BJ (cell line): ENCODE measurements at places on chromosomes 4 and X.

DNA sequence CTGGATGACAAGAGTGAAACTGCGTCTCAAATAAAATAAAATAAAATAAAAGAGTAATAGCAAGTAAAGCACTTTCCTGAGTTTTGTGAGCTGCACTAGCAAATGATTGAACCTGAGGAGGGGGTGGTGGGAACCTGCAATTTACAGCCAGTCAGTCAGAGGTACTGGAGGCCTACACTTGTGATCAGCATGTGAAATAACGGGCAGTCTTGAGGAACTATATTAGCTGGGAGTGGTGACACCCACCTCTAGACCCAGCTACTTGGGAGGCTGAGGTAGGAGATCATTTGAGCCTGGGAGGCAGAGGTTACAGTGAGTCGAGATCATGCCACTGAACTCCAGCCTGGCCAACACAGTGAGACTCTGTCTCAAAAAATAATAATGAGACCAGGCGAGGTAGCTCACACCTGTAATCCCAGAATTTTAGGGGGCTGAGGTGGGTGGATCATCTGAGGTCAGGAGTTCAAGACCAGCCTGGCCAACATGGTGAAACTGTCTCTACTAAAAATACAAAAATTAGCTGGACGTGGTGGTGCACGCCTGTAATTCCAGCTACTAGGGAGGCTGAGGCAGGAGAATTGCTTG lies 537.1 kb upstream of the HTR2C start:
- DNase-seq = no peak

GRCh38 chr4:3212391-3213105 lies 36.4 kb upstream of the MSANTD1 start:
- no peak for DNase-seq

GRCh38 chrX:112247714-112248113 lies 165.1 kb upstream of the TRPC5 start:
- no peak for DNase-seq

DNA sequence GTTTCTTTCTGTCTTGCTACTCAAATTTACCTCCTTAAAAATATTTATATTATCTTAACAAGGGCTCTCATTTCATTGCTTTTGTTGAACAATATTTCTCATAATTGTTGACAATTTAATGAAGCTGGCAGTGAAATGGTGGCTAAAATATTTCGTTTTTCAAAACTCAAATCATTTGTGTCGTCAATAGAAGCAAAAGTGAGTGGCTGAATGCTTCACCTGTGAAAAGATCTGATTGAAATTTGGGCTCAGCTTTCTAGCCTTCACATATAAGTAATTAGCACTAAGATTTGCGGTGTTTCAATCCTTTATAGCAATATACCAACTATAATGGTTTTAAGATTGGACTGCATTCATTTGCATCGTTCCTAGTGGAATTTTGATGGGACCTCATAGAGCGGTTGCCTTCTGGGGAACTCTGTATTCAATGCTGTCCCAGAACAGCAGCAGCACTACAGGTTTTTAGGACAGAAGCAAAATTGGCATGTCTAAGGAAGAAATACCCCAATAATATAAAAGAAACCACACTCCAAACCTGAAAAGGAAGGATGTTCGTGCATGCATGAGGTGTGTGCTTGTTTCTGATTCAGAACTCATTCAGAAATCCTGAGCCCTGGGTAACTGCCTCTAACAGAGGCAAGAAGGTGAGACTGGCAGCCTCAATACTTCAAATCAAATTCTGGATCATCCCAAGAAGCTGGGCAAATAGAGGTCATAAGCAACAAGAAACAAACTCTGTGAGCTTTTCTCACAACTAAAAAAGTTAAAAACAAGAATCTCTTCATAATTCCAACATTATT lies 2.5 kb downstream of the CXCL1 start:
- no peak for DNase-seq

GRCh38 chr4:180664766-180665368 lies 1578.3 kb upstream of the TENM3 start:
- peak; percentile 17 for DNase-seq

GRCh38 chr4:36737691-36738090 lies 456.3 kb downstream of the DTHD1 start:
- no peak for DNase-seq
